ENCODE measurements at places on chromosomes 7 and 10. TPM values are rescaled to one million over a fixed set of nuclear protein-coding genes. Genes with fewer than 3 reads are reported as not detected.

The CHST15 gene
- total RNA-seq: 73.1 TPM

The CDC14C gene
- total RNA-seq: under 0.01 TPM

The CCDC186 gene
- total RNA-seq: 16.4 TPM

The SLC18A2 gene
- total RNA-seq: not detected

The SLC26A5 gene
- total RNA-seq: 2.3 TPM

The CALY gene
- not detected for total RNA-seq

The ZP3 gene
- total RNA-seq: 2.8 TPM

The TACC2 gene
- total RNA-seq: 2.8 TPM

The TLX1 gene
- total RNA-seq: not detected

The ANXA8 gene
- total RNA-seq: not detected

The ARHGEF35 gene
- total RNA-seq: under 0.01 TPM

The NCF1 gene
- total RNA-seq: not detected

Measured in dermis lymphatic vessel endothelial cell (primary cell).